ENCODE measurements at places on chromosomes 12 and 14.

GRCh38 chr14:98189511-98189910 is 1082.5 kb downstream of the BCL11B start:
- no peak for DNase-seq

DNA sequence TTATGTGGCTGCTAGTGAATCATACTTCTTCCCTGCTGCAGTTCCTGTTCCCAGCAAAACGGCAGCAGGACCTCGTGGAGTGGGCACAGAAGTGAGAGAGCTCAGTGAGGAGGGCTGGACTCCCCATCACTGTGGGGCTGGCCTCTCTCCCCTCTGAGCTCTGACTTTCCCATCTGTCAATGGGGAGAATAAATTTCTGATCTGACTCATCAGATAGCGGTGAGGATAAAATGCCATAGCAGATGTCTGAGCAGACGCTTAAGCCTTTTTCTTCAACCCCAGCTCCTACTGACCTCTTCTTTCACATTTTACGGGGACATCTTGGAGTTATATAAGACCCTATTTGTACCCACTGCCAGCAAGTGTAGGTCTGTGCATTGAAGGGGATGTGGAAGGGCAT is 116.6 kb downstream of the CRACR2A start:
- DNase-seq = no peak

DNA sequence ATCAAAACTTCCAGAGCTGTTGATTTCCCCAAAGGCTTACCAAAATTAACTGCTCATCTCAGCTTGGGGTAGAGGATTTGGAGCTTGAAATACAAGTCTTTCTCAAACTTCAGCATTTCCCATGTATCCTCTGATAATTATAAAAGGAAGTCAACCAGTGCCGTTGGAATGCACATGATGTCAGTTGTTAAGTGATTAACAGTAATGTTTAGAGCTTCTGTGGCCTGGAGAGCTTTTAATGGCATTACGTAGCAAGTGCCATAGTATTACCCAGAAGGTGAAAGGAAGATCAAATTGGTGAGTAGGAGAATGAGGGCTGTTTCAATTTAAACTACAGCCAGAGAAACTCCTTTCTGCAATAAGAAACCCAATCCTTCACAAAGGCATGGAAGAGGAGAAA is 62.5 kb upstream of the PTPRR start:
- no peak for DNase-seq

DNA sequence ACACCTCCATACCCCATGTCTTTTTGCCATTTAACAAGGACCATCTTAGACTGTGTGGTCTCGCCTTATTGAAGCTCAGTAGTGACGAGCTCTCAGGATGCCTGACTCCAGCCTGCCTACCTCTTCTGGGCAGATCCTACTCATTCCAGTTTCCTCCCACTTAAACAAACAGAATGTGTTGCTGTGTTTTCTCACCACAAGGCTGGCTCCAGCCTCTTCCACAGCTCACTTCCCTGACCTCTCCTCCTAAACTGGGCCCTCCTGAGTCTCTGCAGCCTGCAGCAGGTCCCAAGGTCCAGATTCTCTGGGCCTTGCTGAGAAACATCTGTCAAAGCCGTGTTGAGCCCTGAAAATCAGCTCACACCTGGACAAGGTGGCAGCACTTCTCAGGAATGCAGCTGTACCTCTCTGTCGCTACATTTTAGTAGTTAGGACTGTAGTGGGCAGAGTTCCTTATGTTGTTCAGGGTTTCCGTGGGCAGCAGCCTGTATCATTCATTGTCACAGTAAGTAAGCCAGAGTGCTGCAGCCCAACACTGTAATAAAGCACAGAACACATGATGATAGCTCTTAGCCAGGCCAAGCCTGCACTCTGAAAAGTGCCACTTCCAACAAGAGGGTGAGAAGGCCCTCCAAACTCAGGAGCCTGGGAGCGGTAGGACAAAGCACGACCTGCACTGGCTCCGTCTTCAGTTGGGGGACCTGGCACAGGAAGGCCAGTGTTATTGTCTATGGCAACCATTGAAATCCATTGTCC is 68.5 kb downstream of the NKX2-1 start:
- DNase-seq = no peak

DNA sequence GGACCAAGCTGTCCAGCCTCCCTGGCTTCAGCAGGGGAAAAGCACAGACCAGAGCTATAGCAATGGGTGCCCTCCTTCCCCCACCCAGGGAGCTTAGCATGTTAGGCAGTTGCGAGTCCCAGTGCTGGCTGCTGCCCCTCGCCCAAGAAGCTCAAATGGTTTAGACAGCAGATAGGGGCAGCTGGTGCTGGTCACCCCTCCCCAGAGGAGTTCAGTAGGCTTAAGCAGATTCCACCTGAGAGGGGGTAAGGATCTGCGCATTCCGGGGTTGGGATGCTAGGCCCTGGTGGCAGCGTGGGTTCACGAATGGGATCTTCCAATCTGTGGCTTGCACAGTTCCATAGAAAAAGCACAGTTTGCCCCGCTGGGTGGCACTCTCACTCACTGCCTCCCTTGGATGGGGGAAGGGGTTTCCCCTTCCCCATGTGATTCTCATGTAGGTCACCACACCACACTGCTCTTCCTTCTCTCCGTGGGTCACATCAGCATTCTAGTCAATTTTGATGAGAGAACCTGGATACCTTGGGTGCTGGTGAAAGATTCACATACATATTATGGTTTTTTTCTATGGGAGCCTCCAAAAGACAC is 665.6 kb downstream of the C12orf50 start:
- DNase-seq = no peak

DNA sequence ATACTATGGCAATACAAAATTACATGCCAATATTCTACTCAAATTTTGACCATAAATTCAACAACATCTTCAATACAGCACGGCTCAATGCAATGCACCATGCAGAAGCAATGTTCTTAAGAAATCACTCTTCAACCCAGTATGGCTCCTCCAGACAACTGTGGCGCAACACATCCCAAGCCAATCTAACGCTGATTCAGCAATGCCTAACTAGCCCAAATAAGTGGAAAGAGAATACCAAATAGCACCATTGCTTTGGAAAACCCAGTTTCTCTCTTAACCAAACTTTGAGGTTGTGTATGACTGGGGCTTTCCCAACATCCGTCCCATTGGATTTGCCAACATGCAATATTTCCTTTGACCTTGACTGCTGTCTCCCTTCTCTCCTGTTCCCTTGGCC is 211.1 kb upstream of the TBX3 start:
- DNase-seq = no peak

DNA sequence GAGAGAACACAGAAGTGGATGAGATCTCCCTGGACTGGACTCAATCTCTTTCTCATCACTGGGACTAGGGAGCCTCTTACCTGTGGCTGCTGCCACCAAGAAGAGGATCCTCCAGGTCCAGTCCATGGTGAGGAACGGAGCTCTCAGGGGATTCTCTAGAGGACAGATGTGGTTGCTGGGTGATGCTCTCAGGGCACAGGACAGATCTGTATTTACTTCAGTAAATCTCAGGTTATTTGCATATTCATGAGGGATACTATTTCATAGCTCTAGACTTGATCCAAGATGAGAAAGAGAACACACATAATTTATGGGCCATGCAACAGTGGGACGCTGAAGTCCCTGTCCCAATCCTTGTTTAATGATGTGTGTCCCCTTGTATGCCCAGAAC is 460.5 kb downstream of the TMEM121 start:
- no peak for DNase-seq

- DNase-seq = no peak
Measured at GRCh38 chr12:24952389-24952788, 3.5 kb upstream of the BCAT1 start.

GRCh38 chr12:28936221-28936620 is 212.9 kb upstream of the FAR2 start:
- no peak for DNase-seq

- DNase-seq = peak; percentile 9
Measured at GRCh38 chr12:27821259-27821973, 41.4 kb upstream of the MANSC4 start.

GRCh38 chr14:76314521-76315034 is 61.4 kb upstream of the ESRRB start:
- DNase-seq = no peak

DNA sequence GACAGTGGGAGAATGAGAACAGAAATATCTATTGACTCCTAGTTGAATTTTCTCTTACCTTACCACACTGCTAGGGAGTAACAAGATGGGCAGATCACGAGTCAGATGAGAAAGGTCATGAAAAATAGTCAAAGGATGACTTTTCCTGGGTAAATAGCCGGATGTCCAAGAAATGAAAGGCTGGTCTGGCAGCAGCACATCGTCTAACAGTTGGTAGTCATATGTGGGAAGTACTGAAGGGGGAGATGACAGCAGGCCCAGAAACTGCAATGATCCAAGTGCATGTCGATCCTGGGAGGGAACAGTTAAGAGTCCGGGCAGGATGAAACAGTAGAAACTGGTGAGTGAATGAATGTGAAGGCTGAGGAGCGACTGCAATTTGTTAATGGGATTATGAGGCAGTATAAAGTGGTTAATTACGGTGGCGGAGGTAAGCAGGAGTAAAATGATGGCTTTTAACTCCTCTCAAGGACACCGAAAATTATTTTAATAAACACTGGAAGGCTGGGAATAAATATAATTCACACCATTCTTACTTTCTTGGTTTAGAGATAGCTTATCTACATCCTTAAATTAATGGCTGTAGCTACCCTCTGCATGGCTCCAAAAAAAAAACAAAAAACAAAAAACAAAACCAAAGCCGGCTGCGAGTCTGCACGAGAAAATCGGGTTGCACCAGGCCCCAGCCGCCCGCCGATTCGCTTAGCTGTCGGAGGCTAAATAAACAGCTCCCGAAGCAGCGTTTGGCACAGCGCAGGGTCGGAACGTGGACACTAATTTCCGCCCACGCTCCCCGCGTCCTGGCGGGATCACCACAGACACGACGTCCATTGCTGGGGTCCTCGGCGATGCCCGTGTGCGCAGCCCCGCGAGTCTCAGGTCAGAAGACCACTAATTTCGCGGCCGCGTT is 1.0 kb upstream of the ERC1 start:
- DNase-seq = peak; percentile 41
